ENCODE measurements at places on chromosomes 7 and 10. TPM values are rescaled to one million over a fixed set of nuclear protein-coding genes. Genes with fewer than 3 reads are reported as not detected.

DNA sequence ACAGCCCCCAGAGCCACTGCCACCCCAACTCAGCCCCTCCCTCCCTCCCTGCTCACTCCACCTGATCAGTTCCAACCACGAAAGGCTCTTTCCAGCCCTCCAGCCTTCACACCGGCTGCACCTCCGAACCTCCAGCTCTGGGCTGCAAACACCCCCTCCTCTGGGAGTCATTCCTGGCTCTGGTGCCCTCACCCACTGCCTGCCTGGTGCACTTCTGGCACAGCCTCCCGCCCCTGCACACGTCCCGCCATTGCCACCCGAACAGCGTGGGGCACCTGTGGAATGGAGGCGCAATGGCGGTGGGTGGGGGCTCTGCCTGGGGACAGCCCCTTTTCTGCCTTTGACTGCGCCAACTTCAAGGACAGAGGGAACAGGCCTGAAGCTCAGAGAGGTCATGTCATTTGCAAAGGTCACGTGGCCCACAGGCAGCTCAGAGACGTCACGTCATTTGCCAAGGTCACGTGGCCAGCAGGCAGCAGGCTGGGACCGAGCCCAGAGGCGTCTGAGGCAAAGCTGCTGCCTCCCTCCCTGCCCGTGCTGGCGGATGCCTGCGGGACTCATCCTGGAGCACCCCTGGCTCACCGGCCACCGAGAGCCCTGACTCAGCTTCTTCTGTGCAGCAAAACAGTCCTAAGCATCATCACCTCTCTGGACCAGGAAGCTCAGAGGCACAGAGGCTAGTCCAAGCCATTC, 76.0 kb upstream of the DNAAF5 start:
- DNase-seq = no peak

The FAM241B gene
- 12.5 TPM for total RNA-seq

DNA sequence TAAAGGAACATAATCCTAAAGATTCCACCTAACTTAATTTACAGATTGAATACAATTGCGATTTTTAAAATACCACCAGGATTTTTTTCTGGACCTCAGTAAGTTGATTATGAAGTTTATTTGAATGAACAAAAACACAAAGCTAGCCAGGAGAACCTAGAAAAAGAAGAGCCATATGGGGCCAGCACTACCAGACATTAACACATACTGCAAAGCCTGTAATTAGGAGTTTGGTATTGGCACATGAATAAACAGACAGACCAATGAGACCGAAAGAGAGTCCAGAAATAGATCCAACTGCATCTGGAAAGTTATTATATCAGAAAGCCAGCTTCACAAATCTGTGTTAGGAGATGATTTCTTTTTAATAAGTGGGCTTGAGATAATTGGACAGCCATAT, 105.5 kb upstream of the CHST15 start:
- no peak for DNase-seq

- no peak for DNase-seq
These were observed 645.7 kb downstream of the SUGCT start for GRCh38 chr7:40780460-40780859.

- DNase-seq = no peak
These were observed 2.4 kb downstream of the RBM20 start for GRCh38 chr10:110646417-110647135.

Data from activated CD8-positive, alpha-beta T cell treated with anti-CD3 and anti-CD28 coated beads for 36 hours (primary cell).